AG09319 (cell line): ENCODE measurements at places on chromosomes 7 and 10.

DNA sequence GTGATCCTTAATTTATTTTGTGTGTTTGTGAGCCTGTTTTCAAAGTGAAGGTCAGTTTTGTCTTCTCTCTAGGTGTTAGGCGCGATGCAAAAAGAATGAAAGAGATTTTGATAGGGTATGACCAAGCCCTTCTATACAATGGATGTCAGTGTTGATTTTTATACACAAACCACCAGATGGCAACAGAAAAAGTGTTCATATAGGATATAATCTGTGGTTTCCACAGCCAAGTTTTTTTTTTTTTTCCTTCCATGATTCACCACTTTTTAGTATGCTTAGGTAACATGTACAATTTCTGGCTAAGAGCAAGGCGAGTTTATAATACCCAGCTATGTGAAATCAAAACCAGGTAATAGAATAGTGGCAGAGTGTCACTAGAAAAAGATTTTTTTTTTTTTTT lies 8.1 kb downstream of the SDK1 start:
- DNase-seq: no peak

- no peak for DNase-seq
Measured at GRCh38 chr10:133357285-133358161, at the start of gene FUOM. Gene FUOM, minus strand, starts transcription at chr10:133358019. Its CDS starts 12 bp downstream, at chr10:133358007.

GRCh38 chr10:24251547-24251946 lies 42.6 kb downstream of the KIAA1217 start:
- DNase-seq: no peak

- DNase-seq: no peak
Measured at GRCh38 chr7:140155428-140155827, 21.4 kb downstream of the KDM7A start.

- DNase-seq: no peak
Measured at GRCh38 chr10:102358712-102359382, 36.7 kb upstream of the NFKB2 start.

- no peak for DNase-seq
Measured at GRCh38 chr7:142381727-142382390, 124.0 kb upstream of the PRSS58 start.

GRCh38 chr7:132751244-132751647 lies 175.0 kb upstream of the PLXNA4 start:
- DNase-seq: no peak

GRCh38 chr7:135448753-135449152 lies 61.1 kb downstream of the CNOT4 start:
- DNase-seq: no peak

DNA sequence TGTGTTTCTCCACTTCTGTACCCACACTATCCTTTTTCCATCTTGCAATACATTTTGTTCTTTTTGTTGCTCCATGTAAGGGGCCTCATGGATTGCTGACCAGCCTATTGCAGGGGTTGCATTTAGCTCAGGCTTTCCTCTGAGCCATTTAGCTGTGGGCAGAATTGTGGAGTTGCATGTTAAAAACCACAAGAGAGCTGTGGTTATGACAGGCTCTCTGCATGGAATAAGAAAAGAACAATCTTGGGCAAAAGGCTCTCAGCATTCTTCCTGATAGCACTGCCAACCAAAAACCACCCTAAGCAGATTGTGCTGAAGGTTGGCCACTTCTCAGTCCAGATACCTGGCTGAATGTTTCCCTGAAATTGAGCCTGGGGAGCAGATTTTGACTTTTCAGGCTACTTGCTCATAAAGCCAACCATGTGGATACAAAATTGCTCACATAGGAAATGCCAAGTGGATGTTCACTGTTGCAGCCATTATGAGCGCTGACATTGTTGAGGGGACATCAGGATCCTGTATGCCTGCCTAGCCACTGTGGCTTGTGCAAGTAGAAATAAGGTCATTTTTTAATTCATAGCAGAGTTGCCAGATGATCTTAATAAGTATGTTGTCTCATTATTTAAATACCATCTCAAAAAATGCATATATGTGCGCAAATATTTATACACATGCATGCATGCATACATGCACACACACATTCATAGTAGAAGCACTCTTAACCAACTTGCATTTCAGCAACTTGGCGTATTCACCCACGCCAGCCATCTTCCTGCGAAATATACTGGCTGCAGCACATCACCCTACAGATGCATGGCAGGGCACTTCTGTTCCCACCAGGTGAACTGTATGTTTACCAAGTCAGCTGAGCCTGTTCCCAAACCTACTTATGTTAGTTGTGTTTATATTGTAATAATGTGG lies 695.4 kb downstream of the LRMDA start:
- no peak for DNase-seq

DNA sequence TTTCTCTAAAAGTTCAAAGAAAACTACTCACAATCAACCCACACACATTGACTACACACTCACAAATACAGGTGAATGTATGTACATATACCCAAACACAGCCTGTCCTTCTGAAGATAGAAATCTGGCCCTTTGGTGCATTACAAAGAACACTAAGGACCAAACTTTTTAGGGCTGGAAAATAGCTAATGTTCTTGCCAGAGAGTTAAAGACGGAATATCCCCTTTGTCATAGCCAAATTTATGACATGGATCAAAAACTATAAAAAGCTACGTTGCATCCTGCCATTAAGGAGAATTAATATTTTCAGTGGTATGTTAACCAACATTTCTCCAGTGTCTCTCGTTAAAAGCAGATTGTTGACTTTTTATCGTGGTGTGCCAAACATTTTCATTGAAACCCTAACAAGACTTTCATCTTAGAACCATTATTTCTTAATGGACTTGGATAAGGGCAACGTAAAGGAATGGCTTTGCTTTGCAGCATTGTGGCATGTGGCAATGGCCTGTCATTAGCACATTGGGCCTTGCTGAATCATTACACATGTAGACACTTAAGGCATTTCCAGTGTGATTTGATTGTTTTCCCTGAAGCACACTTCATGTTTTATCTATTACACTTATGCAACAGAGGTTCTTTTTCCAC lies 150.9 kb upstream of the MEOX2 start:
- DNase-seq: no peak

- no peak for DNase-seq
Measured at GRCh38 chr10:26524161-26524896, 86.2 kb downstream of the APBB1IP start.

DNA sequence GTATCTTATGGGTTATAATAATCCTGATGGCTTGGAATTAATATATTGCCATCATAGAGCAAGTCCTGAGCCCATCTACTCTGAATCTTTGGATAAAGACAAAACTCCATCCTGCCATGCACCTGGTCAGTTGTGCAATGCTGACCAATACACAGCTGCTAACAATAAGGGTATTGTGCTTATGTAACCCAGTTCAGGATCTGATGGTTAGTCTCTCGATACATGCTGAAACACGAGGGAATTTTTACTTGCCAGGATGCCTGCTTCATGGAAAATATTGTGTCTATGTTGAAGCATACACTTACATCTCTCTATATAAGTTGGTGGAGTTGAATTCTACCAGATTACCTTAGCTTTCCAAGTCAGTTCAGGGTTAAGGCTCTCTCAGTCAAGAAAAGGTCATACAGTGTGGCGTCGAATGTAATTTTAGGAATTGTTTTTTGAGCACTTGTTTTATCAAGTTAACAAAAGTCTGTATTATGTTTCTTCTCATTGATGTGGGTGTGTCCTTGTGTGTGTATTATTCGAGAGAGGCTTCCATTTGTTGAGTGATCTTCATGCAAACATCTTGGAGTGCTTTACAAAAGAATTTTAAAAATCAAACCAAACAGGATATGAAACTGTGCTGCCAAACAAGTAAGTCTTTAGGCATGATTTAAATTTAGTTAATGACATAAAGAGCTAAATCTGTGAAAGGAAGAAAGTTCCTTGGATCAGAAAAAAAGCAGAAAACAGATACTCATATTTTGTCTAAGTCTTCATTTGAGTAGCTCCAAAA lies 449.1 kb downstream of the SUGCT start:
- DNase-seq: no peak

GRCh38 chr7:48289656-48290055 lies 118.4 kb downstream of the ABCA13 start:
- DNase-seq: no peak

- DNase-seq: no peak
Measured at GRCh38 chr7:192701-193480, 520 bp downstream of the FAM20C start.

GRCh38 chr7:52956379-52956915 lies 79.0 kb upstream of the POM121L12 start:
- no peak for DNase-seq

DNA sequence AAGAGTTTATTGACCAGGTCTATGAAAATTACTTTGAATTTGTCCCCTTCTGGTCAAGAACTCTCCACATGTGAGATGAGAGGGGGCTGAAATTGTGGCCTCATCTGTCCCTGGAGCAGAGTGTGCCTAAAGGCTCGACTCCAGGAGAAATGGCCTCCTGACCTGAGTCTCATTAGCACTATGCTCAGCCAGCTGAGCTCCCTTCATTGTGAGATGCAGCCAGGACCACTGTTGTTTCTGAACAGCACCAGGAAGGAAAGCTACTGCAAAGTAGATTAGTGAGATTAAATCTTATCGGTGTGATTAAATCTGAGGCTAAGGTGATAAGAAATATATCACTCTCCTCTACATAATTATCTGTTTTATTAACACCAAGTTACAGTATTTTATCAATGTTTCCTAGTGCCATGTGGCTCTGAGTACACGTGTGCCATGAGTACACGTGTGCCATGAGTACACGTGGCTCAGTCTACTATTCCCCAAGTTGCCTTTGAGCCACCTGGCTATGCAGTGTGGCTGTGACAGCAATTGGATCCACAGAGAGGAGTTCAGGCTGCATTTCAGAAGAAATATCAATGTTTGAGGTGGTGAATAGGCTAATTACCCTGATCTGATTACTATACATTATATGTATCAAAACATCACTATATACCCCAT lies 126.9 kb downstream of the IPMK start:
- no peak for DNase-seq

- DNase-seq: no peak
Measured at GRCh38 chr7:5685205-5685604, 96.3 kb downstream of the RNF216 start.

DNA sequence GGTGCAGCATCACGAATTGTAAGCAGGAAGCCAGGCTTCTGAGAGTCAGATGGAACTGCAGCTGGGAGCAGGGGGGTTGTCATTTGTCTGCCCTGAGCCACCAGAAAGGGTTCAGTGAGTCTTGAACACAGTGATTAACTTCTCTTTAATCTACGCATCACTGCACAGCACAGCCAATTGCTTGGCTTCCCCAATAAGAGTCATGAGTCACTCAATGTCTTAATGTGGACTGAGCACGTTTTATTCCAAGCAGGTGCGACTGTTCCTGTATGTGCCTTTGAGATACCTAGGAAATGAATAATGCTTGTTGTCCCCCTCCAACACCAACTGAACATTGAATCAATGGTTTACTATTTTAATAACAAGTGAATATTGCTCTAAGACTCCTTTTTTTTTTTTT lies 26.0 kb upstream of the PLEKHA1 start:
- DNase-seq: no peak

DNA sequence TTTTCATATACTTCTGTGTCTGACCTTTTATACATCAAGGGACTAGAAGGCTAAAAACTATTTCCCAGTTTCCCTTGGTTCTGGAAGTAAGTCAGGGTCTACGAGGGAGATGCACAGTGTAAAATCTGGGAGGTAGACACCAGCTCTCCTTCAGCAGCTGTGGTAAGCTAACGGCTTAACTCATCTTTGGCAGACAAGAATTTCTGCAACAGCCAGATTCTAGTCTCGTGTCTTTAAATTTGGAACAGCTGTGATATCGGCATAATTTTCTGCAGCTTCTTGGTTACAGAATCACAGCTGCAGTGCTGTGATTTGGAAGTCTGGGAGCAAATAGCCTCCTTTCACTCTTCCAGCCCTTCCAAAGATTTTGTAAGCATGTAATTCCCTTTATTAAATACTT lies 37.4 kb upstream of the ABCB4 start:
- DNase-seq: no peak

DNA sequence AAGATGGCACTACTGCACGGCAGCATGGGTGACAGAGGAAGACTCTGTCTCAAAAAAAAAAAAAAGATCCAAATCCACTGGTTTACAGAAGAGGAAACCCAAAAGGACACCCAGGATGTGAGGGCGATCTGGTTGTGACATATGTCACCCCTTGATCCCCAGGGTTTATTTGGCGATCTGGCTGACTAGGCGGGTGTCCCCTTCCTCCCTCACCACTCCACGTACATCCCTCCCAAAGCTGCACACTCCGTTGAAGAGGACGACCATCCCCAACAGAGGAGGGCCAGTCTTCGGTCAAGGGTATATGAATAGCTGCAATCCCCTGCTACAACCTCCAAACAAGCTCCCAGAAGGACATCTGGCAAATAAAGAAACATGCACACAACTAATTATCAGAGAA lies 111.6 kb downstream of the HTR5A start:
- no peak for DNase-seq

GRCh38 chr7:156156734-156157408 lies 344.6 kb upstream of the SHH start:
- no peak for DNase-seq

DNA sequence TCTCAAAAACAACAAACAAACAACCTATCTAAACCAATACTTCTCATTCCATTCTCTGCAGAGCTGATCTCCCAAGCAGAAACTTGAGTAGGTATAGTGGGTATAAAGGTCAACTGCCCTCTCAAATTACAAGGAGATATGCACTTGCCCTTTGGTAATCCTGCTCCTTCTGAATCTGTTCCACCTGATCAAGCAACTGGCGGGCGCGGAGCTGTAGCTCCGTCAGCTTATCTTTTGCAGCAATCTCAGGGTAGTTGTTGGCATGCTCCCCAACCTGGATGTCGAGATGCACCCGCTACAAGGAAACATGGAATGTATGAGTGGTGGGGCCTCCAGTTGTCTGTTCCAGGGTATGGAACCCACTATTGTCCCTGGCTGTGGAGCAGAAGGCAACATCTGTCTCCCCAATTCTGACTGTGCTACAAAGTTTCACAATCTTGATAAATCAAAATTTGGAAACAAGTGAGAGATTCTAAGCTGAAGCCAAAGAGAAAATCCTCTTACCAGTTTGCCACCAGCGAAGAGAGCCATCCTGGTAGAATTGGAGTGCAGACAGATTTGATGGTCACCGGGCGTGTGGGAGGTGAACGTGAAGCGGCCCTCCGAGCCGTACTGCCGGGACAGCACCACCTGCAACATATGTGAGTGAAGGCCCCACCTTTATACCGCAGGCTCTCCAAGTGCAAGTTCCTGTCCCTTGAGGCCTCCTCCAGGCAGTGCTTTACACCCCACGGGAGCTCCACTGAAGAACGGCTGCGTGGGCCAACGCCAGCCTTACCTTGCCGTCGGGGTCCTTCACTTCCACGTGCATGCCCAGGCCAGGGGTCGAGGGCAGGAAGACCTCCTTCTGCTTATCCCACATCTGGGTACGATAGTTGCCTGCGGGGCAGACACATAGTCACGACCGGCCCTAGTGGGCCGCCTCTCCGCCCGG lies 819 bp downstream of the TMED4 start:
- no peak for DNase-seq
